ENCODE measurements at places on chromosomes 4 and X.

- no peak for DNase-seq
Observed at GRCh38 chrX:132862562-132862961, 95.9 kb downstream of the HS6ST2 start.

- DNase-seq: no peak
Observed at GRCh38 chr4:177315767-177316464, 6.2 kb downstream of the NEIL3 start.

DNA sequence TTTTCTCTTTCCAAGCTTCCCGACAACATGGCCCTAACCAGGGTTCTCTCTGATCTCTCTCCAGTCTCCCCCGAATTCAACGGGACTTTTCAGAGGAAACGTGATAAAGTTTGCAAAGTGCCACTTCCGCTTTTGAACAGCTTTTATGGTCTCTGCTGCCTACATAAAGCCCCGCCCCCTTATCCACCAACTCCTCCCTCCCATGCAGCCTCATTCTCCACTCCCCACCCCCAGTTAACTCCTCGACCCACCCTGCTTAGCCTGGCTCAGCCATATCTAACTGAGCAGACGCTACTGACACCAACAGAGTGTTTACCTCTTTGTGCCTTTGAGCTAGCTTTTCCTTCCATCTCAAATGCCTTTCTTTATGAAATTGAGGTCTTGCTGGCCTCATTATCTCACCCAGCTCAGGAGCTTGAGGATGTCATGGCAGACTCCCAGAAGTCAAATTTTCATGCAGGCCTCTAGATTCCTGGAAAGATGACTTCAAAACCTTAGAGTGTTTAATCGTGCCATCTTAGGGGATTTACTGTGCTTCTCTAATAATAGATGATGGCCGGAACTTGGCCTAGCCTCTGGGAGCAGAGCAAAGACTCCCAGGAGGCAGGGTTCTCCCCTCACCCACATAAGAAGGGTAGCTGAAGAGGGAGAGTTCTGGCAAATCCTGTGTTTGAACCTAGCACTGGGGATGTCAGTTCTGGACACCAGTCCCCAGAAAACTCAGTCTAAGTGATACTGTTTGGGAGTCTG lies 606.0 kb downstream of the BCOR start:
- no peak for DNase-seq

DNA sequence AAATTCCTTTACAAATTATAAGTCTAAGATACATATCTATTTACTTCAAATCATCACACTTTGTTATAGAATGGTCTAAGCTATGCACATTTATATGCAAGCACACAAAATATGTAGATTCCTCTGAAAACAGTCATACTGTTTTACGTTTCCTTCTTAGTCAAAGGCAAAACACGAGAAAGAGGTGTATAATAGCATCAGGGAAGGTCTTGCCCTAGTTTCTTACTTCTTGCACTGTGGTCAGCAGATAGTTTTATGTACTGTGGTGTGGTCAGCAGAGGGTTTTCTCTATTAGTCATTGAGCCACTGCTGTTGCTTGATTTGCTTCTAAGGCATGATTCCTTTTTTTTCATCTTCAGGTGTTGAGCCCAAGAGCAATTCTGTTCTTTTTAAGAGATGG lies 117.7 kb downstream of the ADAM29 start:
- DNase-seq: no peak

- no peak for DNase-seq
Observed at GRCh38 chrX:15769300-15769954, 20.9 kb upstream of the ZRSR2 start.

DNA sequence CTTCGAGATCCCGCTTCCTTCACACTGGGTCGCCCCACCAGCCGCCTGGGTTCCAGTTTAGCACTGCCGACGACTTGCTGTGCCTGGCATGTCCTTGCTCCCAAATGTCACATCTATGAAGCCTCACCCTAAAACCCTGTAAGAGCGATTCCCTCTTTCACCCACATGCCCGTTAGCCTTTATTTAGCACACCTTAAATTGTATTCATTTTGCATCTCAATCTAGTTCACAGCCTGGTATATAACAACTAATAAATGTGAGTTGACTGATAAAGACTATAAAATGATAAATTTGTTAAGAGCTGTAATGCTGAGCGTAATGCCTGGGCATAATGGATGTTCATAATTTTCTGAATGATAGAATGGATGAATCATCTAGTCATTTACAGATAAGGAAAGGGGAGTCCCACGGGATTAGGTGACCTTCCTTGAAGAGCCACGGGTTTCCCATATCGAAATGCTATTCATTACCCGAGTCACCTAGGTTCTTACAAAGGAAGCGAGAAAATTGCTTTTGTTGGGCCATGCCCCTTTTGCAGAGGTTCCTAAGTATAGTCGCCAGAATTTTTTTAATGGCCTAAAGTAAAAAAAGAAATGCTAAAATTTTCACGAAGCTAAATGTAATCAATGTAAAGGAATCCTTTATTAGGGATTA lies 1.1 kb upstream of the AP1S2 start:
- no peak for DNase-seq

- DNase-seq: no peak
Observed at GRCh38 chr4:2352171-2352570, 66.3 kb downstream of the ZFYVE28 start.

DNA sequence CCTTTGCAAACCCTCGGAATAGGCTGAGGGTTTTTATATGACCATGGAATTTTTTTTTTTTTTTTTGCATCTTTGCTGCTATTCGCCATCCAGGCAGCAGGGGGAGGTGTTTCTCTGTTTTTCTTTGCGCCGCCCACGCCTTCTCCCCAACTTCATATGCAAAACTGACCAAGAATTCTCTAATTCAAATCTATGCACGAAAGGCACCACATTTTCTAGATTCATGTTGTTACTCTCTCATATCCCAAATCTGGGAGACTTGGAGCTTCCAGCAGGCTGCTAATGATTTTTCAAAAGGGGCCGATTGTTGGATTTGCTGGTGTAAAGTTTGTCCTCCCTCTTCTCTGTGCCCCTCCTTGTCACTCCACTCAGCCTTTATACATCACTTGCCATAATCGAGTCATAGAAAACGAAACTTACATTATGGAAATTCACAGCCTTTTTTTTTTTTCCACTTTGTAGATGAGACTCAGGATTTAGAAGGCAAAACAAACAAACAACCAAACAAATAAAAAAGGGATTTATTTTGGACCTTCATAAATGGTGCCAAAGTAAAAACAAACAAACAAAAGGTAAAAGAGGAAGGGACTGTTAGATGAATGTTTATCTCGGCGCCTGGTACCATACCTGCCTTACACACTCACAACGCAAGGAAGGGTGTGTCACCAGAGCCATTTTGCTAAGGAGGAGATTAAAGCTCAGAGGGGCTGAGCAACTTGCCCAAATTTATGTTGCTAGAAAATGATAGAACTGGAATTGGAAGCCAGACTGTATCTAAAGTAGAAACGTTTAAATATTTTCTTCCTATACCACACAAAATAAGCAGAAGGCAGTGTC lies 29.3 kb upstream of the BOD1L1 start:
- no peak for DNase-seq

DNA sequence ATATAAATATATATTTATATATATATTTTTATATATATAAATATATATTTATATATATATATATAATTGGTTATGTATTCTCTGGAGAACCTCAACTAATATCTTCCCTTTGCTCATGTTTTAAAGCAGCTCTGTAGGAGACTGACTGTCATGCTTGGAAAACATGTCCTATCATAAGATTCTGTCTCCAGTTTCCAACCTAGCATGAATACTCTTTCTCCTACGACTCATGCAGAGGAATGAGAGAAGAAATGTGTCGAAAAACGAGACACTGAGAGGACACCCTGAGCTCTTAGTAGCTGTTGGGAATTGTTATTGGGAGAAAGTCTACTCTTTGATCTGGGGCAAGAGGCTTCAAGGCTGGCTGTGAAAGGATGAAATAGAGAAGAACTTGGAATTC lies 166.5 kb upstream of the SLIT2 start:
- DNase-seq: no peak

DNA sequence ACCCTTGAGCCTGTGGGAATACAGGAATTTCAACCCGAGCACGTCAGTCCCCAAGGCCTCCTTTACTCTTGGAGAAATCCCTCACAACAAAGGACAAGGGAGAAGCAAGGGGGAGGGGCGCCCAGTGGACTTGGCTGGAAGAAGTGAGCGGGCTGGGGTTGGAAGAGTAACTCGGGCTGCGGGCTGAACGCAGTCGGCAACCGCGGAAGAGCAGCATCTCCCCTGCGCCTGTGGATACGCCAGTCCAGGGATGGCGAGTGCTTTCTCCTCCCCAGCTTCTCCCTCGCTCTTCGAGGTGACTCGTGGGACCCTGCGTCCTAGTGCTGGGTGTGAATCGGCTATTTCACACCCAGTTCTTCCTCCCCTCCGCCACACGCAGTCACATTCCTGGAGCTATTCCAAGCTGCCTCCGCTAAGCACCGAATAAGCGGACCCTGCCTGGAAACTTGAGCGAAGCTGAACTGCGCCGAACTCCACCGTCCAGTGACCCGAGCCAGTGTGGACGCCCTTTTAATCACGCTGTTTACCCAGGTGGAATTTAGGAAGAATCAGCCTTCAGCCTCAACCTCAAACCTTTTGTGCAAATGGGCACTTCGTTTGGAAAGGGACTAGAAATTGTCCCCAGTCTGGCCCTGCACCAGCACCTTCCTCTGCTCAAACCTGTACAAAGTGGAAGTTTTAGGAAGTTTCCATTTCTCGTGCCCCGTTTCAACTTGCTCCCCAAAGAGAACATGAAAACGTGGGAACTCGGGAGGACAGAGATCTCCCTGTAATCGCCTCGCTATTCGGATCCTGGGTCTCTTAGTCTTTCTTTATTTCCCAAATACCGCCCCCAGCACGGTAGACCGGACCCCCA lies 64.3 kb upstream of the WDR17 start:
- DNase-seq: no peak

DNA sequence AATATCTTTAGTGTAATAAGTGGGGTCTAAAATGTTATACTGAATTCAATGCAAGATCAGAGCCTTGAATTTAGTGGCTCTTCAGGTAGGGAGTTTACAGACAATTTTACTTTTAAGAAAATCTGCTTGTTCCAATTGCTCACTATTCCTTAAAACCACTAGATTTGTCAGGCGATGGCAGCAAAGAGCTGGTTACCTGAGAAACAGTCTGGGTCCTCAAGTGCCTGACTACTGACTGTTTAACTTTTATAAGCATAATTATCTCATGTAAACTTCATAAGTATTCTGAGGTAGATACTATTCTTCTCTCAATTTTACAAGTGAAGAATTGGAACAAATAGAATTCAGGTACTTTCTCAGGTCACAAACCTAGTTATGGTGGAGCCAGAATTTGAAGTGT lies 84.3 kb downstream of the RRAGB start:
- no peak for DNase-seq

- no peak for DNase-seq
Observed at GRCh38 chr4:31126881-31127398, 406.8 kb downstream of the PCDH7 start.

- no peak for DNase-seq
Observed at GRCh38 chr4:7873881-7874280, 65.8 kb downstream of the AFAP1 start.

GRCh38 chrX:120274145-120274544 lies 23.5 kb downstream of the ZBTB33 start:
- no peak for DNase-seq

DNA sequence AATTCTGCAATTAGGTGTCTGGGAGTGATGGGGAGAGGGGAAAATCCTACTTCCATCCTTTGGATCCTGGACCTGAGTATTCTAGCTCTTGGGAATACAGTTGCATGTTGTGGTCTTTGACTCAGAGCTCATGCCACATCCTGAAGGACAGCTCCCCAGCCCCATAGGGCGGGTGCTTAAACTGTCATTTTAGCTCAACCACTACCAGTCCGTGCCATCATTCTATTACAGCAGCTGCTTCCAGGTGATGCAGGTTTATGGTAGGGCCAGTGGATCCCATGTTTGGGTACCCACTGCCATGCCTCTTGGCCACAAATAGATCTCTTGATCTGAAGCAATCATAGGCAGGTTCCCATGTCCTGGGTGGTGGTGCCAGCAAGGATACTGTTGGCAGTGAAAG lies 34.7 kb downstream of the CCKAR start:
- no peak for DNase-seq

DNA sequence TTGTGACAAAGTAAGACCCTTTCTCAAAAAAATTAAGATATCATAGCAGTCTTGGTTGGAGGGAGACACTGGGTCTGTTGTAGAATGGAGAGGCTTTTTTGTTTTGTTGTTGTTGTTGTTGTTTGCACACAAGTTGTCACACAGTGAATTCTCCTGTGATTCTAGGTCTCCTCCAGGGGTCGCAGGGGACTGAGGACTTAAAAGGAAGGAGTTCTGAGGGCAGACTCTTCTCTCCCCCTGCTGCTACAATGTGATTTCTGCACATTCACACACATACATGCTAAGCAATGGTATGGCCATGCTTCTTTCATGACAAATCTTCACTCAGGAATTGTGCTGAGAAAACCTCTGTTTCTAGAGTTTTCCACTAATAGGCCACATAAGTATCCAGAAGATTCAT lies 71.1 kb downstream of the ZNF732 start:
- DNase-seq: no peak

DNA sequence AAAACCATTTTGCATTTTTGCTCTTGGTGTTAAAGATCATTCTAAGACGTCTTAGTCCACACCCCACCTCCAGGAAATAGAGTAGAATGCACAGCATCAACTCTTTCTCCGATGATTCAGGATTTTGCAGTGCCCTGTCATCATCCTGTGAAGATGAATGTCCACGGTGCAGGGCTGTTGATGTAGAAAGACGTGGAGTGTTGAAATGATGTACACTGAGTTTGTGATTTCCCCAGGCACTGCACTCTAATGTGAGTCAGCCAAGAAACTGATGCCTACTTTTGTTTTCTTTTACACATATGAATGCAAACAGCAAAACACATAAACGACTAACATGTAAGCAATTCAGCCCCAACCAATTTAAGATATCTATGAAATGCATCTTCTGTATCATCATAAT lies 10.5 kb downstream of the LGI2 start:
- DNase-seq: no peak

DNA sequence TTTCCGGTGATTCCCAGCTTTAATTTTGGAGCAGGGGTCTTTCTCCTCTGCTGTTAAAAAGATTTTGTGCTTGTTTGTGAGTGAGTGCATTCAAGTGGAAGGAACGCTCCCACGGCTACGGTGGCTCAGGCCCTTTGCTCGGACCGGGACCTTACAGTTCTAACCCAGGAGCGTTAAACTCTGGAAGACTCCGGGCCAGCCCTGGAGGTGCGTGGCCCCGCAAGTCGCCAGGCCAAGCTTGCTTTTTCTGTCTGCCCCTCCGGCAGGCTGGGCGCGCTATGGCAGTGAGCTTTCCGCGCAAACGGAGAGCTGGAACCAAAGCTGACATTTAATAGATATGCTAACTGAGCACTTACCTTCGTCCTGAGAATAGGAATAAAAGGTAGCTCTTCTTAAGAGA lies 18.3 kb upstream of the PITX2 start:
- no peak for DNase-seq

DNA sequence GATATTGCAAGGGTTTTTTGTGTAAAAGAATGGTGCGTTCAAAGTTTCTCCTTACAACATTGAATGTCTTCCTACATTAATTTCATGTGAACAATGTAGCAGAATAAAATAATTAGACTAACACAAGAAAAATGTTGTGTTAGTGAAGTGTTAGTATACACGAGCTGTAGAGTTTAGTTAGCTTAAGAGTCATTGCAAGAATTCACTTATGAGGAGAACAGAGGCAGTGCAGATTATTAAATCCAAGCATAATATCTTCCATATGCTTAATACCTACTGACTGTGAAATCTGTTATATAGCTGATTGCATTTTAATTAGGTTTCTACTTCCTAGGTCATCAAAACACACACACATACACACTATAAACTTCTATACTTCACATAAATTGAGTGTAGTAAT lies 959.0 kb downstream of the FAT4 start:
- no peak for DNase-seq

All from 8988T (cell line).